ELR (cell line): ENCODE measurements at places on chromosomes 6 and 20.
A peak's percentile ranks its signal among the peaks of the same experiment; 100 is the strongest.

GRCh38 chr6:79755967-79756366, 124.8 kb downstream of the SH3BGRL2 start:
- DNase-seq: no peak

- peak; percentile 65 for DNase-seq
Observed at GRCh38 chr20:53884859-53885541, 185.4 kb downstream of the BCAS1 start.

- peak; percentile 47 for DNase-seq
Observed at GRCh38 chr20:62409931-62410745, 3.1 kb upstream of the CABLES2 start.

DNA sequence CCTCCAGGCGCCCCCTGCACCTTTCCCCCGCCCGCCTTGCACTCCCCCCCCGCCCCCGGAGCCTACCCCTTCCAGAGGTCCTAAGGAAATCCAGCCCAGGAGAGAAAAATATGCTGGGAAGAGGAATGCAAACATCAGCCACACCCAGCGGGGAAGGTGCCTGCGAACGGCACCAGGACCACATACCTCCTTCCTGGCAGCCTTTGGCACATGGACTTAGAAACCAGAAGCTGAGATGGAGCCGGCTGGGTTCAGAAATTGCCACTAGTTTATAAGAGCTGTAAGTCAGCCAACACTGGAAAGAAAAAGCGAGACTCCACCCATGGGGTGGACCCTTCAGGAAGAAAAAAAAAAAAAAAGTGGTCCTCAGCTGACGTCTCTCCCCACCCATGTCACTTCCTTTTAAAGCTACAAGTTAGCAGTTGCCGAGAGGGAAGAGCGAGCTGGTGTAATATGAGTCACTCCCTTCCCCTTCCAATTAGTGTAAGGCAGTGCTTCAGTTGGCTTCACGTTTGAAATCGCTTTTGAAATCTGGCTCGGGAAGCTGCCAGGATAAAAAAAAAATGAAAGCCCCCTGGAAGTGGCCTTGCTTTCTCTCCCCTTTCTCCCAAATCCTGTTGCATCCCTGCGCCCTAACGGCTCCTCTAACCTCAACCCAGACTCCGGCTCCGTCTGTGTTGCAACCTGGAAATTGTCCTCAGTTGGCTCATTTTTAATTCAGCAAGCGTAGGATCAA, at the start of gene AGPAT4:
Gene AGPAT4 (minus strand): TSS at position 310 of the 736 bp plus-strand sequence. CDS start 41,848 bp downstream, outside the sequence.
- DNase-seq: peak; percentile 98

- no peak for DNase-seq
Observed at GRCh38 chr20:63525971-63526370, 5.4 kb downstream of the PPDPF start.

DNA sequence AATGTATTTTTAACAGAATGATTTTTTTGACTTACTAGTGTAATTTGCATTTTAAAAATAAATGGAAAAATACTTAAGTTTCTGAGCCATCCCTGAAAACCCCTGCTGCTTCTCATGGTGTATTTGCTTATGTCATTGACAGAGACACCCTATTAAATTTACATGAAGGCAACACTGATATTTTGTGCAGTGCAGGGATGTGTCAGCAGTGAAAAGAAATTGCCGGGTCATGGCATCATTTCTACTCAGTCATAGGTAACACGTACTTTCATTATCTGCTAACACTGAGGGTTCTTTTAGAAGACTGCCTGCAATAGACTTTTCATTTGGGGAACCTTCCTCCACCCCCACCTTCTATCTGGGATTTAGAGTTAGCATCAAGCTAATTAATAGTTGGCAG, 136.7 kb upstream of the RNF217 start:
- DNase-seq: no peak
